Amniotic stem cell (primary cell): ENCODE measurements at places on chromosomes 1 and 21.

DNA sequence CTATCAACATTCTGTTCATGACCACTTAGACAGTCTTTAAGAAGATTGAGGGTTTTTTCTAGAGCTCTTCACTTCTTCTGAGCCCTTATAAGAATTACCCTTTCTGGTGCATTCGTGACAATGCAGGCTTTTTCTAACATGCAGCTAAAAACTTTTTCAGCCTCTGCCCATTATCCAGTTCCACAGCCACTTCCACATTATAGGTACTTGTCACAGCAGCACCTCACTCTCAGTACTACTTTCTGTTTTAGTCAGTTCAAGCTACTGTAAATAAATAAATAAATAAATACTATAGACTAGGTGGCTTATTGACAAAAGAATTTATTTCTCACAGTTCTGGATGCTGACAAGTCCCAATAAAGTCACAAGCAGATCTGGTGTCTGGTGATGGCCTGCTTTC, 284.4 kb upstream of the PKN2 start:
- no peak for DNase-seq

DNA sequence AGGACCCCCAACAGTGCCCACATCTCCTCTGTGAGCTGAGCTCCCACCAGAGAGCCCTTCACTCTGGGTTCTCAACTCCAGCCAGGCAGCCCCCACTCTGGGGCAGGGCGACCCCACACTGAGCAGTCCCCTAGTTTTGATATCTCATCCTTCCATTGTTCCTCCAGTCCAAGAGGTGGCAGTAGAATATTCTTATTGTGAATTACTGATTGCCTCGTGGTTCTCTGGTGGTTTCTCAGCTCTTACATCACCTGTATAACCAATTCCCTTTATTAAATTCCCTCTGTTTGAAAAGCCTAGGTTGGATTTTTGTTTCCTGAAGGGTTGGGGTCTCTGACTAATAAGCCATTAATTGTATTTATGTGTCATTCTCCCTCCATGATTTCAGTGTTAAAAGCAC, 407.5 kb downstream of the SETD4 start:
- no peak for DNase-seq

DNA sequence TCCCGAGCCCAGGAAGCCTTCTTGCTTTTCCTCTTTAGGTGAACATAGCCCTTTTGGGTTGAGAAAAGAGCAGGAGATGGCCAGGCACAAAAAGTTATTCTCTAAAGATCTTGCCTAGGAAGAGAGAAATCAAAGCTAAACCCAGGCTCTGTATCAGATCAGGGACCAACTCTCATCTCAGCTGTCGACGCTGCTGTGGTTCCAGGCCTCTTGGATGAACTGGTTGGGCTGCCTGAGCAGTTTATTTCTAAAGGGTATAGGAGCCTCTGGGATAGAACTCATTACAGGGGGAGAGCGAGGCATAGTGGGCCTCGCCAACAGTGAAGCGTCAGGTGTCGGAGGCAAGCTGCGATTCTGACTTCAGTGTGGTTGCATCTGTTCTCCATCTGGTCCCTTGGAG, 82.6 kb upstream of the F3 start:
- DNase-seq: no peak

DNA sequence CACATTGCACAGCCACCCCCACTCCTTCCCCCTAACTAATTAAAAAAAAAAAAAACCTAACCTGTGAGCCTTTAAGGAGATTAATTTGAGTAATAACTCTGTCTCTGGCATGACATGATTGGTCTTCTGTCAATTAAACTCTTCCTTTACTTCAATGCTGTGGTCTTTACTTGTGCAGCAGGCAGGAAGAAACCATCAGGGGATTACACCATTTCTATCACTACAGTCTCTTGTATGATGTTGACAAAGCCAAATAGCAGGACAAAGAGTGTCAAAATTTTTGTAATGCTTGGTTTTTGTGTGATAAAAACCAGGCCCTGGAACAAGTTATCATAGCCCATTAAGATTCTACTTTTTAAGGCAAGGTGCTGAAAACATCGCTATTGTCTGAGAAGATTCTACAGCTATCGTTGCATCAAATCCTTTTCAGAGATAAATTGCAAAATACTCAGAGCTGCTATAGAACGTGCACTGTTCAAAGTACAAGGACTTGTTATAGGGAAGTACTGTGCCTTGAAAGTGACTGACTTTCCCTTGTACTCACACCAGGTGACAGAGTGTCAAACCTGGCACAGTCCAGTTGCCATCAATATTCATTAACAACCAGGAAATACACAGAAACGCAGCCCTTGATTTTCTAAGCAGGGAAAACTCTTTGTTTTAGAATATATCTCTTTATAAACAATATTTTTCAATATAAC, 37.7 kb downstream of the LHX9 start:
- DNase-seq: no peak

GRCh38 chr1:189904509-189904908, 573.2 kb downstream of the BRINP3 start:
- no peak for DNase-seq

DNA sequence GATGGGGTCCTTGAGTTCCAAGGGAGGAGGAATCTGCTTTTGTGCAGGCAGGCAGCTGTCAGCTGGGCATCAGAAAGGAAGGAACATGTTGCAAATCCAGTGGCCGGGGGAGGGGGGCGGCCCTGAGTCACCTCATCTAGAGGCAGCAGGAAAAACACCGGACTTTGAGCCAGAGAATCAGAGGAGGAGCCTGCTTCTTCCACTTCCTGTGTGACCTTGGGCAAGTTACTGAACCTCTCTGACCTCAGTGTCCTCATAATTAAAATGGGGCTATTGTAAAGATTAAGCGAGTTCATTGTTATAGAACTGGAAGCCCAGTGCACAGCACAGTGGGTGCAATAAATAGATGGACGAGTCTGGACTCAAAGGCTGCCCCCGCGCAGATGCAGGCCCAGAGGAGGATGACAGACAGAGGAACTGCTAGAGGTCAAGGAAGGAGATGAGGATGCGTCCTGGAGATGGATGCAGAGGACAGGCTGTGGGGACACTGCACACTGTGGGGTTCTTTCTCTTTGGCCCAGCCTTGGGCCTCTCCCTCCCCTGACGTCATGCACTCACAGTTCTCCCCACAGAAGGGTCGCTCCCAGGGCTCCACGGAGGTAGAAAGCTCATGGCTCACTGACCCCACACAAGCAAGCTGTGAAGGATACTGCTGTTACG, 714.3 kb downstream of the MATN1 start:
- DNase-seq: no peak

GRCh38 chr1:16498573-16499413, 15.3 kb downstream of the RNU1-1 start:
- peak; percentile 76 for DNase-seq

- no peak for DNase-seq
Observed at GRCh38 chr1:31033598-31033997, 31.9 kb downstream of the PUM1 start.

- DNase-seq: peak; percentile 48
Observed at GRCh38 chr1:206556750-206557635, 49.7 kb downstream of the RASSF5 start.
